ENCODE measurements at places on chromosomes 4 and X.
A peak's percentile ranks its signal among the peaks of the same experiment; 100 is the strongest.

DNA sequence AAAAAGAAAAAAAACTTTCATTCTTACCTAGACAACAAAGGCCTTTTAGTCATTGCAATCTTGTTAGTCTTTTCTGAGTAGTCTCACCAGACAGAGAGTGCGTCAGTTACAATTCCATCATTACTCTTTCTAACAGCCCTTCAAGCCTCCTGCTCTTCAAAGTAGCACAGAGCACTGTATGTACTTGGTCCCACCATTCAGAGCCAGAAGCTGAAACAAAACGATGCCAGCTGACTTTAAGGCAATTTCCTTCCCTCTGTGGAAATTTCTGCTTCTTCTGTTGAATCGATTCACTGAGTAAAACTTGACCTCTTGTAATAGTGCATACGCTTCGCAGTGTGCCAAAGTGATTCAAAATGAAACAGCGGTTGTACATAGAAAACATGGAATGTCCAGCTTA is 57.7 kb upstream of the TENM3 start:
- DNase-seq, result no peak

DNA sequence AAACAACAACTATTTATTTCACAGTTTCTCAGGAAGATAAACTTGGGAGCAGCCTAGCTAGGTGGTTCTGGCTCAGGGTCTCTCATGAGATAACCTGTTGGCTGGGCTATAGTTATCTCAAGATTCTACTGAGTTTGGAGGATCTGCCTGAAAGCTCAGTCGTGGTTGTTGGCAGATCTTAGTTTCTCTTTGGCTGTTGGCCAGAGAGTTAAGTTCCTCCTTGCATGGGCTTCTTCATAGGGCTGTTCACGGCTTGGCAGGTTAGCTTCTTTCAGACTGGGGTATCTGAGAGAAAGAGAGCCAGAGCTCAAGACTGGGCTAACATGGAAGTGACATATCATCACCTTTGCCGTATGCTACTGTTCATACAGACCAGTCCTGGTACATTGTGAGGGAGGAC is 28.7 kb downstream of the SEC24B start:
- no peak for DNase-seq

- DNase-seq, result no peak
Measured at GRCh38 chr4:178664621-178665020, 1222.4 kb upstream of the AGA start.

GRCh38 chr4:6464842-6465588 is 7.4 kb downstream of the PPP2R2C start:
- DNase-seq, result peak; percentile 55

- peak; percentile 64 for DNase-seq
Measured at GRCh38 chrX:23756165-23756564, 13.1 kb upstream of the ACOT9 start.

DNA sequence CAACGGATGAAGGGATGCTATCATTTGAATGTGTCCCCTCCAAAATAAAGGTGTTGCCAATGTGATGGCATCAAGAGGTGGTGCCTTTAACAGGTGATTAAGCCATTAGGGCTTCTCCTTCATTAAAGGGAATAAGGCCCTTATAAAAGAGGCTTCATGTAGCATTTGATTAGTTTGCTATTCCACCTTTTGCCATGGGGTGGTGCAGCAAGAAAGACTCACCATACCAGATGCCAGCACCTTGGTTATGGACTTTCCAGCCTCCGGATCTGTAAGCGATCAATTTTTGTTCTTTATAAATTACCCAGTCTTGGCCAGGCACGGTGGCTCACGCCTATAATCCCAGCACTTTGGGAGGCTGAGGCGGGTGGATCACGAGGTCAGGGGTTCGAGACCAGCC is 7.9 kb upstream of the SLC25A43 start:
- DNase-seq, result no peak

DNA sequence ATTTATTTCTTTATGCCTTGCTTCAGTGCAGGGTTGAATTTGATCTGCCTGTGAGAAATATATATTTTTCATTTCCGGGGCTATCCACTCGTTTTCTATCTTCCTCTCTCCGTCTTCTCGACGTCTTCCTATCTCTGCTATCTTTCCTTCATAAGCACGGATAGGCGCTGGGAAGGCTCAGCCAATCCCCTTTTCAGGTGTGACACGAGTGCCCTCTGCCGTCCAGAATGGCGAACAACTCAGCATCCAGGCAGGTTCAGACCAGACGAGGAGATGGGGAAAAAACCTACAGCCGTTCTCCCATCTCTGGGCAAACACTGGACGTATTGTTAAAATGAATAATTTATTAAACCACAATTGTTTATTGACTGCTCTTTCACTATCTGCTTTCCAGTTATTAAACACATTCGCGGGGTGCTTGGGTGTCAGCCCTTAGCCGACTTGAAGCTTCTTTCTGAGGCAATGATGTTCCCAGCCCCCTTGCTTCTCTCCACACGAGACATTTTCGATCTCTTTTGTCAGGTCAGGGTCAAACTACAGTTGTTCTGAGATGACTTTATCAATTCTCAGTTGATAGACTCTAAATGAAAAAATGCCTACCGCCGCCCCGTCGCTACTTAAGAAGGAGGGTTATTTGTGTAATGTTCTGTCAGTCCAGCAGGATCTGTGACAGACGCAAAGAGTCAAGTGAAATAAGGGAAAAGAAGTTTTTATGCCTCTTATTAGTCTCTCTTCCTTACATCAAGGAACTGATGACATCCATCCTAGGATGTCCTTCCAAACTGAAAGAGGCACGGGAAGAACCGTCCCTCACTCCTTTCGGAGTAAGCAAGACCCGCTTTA is 96.3 kb upstream of the NOCT start:
- peak; percentile 86 for DNase-seq

DNA sequence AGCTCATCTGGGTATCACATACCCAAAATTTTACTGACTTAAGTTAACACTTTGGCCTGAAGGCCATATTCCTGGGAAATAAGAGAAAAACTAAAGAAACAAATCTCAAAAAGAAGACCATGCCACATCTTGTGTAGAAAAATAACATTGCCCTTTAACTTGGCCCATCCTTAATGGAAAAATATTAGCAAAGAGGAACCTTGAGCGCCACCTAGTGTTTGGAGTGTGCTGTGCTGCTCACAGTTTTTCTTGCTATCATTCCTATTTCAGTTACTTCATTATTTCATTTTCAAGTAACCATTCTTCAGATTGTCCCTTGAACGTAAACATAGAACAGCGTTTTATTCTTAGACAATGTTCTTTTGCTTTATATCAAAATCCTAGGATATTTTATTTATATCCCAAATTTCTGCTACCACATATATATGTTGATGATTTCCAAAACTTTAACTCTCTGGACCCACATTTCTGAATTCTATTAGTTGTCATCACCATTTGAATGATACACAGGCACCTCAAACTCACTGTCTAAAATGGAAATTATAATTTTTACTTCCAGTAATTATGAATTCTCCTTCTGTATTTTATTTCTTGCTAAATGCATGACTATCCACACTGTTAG is 999.0 kb upstream of the ADGRL3 start:
- peak; percentile 38 for DNase-seq

- DNase-seq, result no peak
Measured at GRCh38 chr4:121338518-121338917, 42.3 kb downstream of the QRFPR start.

DNA sequence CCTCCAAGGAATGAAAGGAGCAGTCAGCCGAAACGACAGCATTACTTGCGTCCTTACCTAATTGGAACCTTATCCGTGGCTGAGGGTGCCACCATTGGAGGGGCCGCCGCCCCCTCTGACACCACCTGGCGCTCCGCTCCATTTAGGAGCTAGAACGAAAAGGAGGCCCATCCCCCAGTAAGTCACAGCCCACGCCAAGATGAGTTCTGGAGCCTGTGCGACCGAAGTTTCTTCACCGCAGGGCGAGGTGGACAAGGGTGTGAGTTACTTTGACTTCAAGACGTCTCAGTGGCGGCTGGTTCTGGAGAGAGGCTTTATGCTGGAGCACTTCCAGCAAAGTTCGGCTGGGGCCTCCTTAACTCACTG is 729 bp upstream of the IRF2 start:
- peak; percentile 45 for DNase-seq

DNA sequence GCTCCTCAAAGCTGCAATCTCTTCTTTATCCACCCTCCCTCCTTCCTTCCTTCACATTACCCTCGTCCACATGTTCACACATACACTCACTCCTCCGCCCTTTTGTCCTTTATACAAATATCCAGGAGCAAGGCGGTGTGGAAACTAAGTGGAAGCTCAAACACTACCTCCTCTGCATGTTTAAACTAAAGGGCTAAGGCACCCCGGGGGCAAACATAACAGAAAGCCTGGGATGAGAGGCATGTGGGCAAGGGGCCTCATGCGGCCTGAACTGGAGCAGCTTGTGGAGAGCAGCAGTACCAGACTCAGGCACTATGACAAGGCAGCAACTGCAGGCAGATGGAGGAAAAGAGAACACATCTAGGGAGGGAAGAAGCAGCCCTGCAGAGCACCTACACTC is 9.5 kb downstream of the MAB21L2 start:
- DNase-seq, result peak; percentile 73

- no peak for DNase-seq
Measured at GRCh38 chr4:69210911-69211310, 3.6 kb downstream of the UGT2B11 start.

- no peak for DNase-seq
Measured at GRCh38 chr4:69710580-69710979, 49.8 kb downstream of the SULT1B1 start.

Measured in H9 (cell line).